ENCODE measurements at places on chromosomes 1 and 21. TPM values are rescaled to one million over a fixed set of nuclear protein-coding genes. Genes with fewer than 3 reads are reported as not detected.

GRCh38 chr1:67306547-67306946 is 1.1 kb upstream of the IL12RB2 start:
- DNase-seq = no peak

- no peak for DNase-seq
These were observed 115.0 kb upstream of the GALNT2 start for GRCh38 chr1:229951856-229952534.

Gene SPAG17
- total RNA-seq = not detected

- DNase-seq = no peak
These were observed 122.8 kb upstream of the PAXBP1 start for GRCh38 chr21:32894321-32894720.

Gene GLMP
- 23.1 TPM for total RNA-seq
